EL (cell line): ENCODE measurements at places on chromosomes 5 and 9.
A peak's percentile ranks its signal among the peaks of the same experiment; 100 is the strongest.

DNA sequence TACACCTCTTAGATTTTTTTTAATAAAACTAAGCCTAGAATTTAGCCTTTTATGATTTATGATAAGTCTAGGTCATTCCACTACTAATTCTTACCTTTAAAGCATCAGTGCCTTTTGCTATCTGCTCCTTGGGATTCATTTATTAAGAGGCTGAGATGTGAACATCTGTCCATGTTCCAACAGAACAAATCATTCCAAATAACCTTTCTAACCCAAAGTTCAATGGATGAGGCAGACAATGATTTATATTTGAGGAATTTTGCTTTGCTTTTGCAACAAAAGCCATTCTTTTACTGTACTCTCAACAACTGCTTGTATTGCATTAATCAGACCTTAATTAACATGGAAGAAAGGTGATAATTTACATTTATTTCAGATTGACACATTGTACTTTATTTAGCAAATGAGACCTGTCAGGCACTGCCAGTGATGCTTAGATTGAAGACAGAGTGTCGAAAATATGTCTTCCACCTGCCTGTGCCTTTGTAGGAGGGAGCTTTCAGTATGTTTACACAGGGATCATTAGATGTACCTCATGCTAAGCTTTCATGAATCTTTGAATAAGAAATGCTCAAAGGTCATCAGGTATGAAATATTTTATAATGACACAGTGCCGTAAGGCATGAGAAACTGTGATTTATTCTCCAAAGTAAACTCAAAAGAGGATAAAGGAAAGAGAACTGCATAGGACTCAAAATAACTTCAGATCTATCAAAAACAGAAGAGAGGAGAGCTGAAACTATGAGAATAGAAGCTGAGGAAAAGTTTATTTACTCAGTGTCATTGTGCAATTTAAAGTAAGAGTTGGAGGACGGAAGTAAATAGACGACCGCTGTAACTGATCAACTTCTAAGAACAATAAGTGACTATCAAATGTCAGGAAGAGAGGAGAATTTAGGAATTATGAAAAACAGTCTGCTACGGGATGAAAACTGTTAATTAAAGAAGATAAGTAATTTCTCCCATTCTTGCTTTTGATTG lies 36.7 kb upstream of the IZUMO3 start:
- DNase-seq = no peak

- peak; percentile 6 for DNase-seq
These were observed 104.2 kb downstream of the SEC61B start for GRCh38 chr9:99326112-99326916.

- DNase-seq = no peak
These were observed 3.0 kb upstream of the CTSV start for GRCh38 chr9:97041898-97042297.

DNA sequence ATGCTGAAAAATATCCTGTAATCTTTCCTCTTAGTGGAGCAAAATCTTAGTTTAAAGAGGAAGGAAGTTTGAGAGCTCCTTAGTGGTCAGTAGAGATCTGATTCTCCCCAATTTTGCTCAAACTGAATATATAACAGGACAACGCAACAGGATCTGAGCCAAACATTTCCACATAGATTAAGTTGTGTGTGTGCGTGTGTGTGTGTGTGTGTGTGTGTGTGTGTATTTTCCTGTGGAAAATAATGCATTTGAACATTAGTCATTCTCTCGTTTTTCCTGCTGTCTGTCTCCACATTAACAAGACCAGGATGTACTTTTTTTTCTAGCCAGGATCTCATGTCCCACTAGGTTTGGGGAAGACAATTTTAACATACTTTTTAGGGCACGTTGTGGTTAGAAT lies 312.1 kb upstream of the CDH18 start:
- DNase-seq = no peak

DNA sequence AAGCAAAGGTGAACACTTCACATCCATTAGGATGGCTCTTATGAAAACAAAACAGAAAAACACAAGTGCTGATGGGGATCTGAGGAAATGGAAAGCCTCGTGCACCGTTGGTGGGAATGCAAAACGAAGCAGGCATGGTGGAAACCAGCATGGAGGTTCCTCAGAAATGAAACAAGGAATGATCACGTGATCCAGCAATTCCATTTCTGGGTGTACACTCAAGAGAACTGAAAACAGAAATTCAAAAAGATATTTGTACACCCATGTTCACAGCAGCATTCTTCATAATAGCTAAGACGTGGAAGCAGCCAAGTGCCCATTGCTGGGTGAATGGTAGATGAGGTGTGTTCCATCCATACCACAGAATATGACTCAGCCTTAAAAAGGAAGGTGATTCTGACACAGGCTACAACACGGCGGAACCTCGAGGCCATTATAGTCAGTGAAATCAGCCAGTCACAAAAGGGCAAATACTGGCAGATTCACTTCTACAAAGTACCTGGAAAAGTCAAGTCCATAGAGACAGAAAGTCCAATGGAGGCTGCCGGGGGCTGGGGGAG lies 87.2 kb upstream of the RAPGEF1 start:
- DNase-seq = no peak
